ENCODE measurements at places on chromosomes 1 and 21.

GRCh38 chr1:100581096-100581705 lies 43.3 kb downstream of the GPR88 start:
- no peak for DNase-seq

DNA sequence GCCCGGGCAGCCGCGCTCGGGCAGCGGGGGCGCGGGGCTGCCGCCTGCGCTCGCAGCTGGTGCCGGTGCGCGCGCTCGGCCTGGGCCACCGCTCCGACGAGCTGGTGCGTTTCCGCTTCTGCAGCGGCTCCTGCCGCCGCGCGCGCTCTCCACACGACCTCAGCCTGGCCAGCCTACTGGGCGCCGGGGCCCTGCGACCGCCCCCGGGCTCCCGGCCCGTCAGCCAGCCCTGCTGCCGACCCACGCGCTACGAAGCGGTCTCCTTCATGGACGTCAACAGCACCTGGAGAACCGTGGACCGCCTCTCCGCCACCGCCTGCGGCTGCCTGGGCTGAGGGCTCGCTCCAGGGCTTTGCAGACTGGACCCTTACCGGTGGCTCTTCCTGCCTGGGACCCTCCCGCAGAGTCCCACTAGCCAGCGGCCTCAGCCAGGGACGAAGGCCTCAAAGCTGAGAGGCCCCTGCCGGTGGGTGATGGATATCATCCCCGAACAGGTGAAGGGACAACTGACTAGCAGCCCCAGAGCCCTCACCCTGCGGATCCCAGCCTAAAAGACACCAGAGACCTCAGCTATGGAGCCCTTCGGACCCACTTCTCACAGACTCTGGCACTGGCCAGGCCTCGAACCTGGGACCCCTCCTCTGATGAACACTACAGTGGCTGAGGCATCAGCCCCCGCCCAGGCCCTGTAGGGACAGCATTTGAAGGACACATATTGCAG lies 3.0 kb downstream of the ARTN start:
- DNase-seq: no peak

- peak; percentile 40 for DNase-seq
These were observed 7.7 kb downstream of the PADI1 start for GRCh38 chr1:17212487-17213121.

DNA sequence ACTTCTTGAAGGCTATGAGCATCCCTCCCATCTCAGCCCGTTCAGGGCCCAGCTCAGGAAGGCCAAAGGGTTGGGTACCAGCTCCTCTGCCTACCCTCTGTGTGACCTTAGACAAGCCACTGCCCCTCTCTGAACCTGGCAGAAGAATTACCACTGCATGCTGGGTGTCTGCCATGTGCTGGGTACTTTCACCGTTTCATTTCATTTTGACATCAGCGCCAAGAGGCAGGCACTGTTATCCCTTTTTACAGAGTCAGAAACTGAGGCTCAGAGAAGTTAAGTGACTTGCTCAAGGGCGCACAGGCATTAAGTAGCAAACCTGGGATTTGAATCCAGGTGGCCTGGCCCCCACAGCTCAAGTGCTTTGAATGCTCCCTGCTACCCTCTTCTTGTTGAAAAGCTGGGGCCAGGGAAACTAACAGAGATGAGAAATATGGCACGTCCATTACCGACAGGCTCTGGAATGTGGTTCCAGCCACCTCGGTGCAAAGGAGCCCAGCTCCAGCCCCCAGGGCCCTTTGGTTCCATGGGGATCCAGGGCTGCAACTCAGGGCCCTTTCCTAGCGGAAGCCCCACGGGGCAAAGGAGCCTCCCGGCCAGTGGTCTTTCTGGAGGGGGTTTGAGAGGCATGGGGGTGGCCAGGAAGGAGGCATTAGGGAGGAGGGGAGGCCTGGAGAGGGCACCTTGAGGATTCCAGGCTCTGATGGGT lies 6.5 kb downstream of the TMEM82 start:
- DNase-seq: no peak

- DNase-seq: no peak
These were observed 88.8 kb downstream of the MRPL39 start for GRCh38 chr21:25518491-25518911.

GRCh38 chr1:53367503-53368313 lies 39.8 kb upstream of the LRP8 start:
- no peak for DNase-seq

DNA sequence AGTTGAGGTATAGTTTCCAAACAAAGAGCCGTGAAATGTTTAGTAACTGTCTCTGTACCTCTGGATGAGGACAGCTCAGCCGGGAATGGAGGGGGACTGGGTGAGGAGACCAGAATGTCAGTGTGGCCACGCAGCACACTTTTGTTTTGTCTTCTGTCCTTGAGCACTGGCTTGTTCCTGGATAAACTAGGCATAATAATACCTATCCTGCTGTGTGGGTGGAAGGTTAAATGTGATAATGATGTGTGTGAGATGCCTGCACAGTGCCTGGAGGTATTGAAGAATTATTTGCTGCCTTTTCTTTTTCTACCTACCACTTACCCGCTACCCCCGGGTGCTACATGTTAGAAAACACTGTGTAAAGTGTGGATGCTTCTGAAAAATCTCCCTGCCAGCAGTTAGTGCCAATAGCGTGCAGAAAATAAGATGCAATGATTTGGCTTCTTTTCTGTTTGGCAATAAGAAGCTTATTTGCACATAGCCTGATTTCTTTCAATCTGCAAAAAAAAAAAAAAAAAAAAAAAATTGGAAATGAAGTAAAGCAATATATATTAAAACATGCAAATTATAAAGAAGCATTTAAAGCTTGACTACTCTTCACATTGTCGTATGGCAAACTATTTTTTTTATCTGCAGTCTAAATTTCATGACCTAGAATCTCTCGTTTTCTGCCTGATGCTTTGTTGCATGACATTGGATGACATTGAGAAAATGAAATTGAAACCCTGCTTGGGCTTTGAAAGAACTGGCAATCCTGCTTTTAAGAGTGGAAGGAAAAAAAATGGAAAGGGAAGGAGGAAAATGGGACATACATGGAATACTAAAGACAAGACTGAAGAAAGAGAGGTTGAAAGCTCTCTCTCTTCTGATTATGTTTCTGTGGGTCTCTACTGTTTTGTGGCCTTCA lies 89.5 kb downstream of the DISC1 start:
- no peak for DNase-seq

DNA sequence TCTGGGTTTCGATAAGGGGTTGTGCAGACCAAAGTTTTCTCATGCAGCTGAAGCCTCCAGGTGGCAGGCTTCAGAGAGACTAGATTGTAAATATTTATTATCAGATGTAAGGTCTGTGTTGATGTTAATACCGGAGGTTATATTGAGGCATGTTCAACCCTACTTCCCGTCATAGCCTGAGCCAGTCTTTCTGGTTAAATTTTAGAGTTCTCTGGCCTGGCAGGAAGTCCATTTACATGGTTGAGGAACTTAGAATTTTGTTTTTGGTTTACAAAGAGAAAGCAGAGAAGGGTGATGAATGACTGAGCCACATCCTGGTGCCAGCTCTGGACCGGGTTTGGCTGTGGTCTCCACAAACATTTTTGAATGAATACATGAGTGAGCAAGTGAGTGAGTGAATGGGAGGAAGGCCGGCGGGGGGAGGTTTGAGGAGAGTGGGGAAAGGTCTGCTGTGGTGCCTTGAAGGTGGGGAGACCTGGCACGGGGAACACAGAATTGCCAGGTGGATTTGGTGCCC lies 218.5 kb downstream of the DISC1 start:
- no peak for DNase-seq

DNA sequence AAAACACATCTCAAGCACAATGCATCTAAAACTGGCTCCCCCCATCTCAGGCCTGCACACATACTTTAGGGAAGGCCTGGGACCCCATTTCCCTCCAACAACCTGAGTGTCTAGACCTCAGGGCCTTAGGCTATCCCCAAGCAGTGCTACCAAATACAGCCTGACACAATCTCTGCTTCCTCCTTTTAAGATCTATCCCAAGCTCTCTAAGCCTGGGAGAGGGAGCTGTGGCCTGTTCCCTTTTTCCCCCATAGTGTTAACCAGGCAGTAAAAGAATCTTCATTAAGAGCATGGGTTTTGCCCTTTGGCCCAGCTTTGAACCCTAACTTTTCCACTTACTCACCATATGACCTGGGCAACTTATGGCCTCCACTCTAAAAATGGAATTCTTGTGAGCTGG lies 10.8 kb upstream of the COL8A2 start:
- DNase-seq: no peak

DNA sequence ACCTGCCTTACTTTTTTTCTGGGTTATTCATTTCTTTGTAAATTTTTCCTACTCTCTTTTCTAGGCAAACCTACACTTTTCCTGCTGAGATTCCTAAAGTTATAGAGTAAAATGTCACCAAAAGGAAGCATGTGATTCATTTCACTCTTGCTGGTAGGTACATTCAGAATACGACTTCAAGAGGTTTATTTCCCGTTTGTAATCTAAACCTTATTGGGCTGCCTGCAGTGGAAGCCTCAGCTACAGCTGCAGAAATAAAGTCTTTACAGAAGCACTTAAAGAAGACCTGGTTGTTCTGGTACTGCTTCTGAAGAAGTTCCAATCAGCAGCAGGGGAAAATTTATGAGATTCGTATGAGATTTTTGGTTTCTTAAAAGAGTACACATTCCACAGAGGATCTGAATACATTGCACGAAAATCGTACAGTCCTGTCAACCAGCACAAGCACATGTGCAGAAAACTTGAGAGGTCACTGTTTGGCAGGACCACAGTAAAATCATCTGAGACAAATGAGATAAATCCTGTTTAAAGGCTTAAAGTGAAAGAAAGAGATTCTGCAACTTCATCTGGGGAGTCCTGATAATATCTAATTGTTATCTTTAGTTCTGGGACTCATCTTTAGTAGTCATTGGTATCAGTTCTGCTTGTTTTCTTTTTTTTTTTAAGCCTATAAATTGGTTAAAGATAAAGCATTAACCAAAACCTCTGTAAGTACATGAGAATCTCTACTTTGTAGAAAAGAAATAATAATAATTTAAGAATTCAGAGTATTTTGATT lies 109.9 kb upstream of the ADGRL2 start:
- DNase-seq: no peak
